Spleen (tissue), 13 donors: ENCODE measurements at places on chromosomes 2 and 18. TPM values are rescaled to one million over a fixed set of nuclear protein-coding genes. Genes with fewer than 3 reads are reported as not detected.

The FEV gene
- total RNA-seq = not detected

- DNase-seq = no peak
These were observed 240.2 kb downstream of the CYP26B1 start for GRCh38 chr2:71907503-71907902.

DNA sequence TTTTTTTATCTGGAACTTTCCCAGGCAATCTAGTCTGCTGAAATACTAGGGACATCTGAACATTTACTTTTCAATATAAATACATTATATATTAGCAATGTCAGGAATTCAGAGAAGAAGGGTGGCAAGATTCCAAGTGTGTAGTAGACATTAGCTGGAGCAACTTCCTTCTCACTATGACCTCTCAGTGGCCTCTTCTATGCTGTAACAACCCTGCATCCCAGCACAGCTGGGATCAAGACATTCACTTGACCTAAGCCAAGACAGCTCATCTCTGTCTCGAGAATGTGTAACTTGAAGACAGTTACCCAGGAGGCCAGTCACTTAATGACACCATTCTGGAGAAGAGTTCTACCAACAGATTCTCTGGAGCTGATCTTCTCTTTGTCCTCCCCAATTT, 61.7 kb upstream of the RALBP1 start:
- DNase-seq = no peak

The ANKRD30BL gene
- total RNA-seq = not detected

The DSC2 gene
- total RNA-seq = 11.8 TPM

GRCh38 chr2:105324732-105325131, 4.8 kb downstream of the TGFBRAP1 start:
- no peak for DNase-seq

- no peak for DNase-seq
These were observed 77.3 kb downstream of the XDH start for GRCh38 chr2:31337197-31337596.

GRCh38 chr2:70214953-70215549, 24.2 kb upstream of the C2orf42 start:
- no peak for DNase-seq

The ACMSD gene
- total RNA-seq = not detected

DNA sequence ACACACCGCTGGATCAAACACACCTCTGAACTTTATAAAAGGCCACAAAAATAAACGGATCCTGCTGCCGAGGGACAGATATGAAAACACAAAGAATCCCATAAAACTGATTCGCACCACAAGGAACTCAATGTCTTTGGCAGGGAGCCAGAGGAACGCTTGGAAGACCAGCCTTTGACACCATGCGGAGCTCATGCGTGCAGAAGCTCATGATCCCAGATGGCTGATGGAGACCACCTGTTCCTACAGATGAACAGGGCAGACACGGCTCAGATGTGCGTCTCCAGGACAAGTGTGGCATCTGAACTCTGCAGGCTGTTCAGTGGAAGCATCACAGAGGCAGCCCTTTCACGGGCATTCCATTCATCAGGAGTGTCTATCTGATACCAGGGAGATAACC, 24.9 kb downstream of the COPS9 start:
- DNase-seq = no peak

- no peak for DNase-seq
These were observed 46.9 kb downstream of the NFATC1 start for GRCh38 chr18:79442508-79443221.

The BMP10 gene
- not detected for total RNA-seq

DNA sequence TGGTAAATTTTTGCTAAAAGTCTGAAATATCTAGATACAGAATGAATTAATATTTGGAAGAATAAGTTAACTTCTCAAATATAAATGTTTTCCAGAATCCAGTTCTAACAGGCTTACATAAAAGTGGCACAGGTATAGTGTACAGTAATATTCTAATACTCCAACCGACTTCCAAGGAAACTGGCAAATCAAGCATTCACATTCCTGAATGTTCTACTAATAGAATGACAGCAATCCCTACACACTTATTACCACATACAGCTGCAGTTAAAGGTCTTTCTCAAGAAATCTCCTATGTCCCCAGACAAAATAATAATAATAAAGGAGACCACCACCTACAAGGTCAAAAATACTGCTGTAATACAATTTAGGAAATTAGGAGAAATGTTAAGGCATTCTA, 31.9 kb downstream of the TMEM131 start:
- no peak for DNase-seq

GRCh38 chr2:159045545-159046454, 77.4 kb downstream of the TANC1 start:
- DNase-seq = no peak

The USP37 gene
- total RNA-seq = 14.8 TPM

The EDAR gene
- 0.14 TPM for total RNA-seq

The AQP4 gene
- total RNA-seq = 1.2 TPM

The HJURP gene
- 7.4 TPM for total RNA-seq

The ATP9B gene
- 54.7 TPM for total RNA-seq

GRCh38 chr18:74351354-74351753, 35.7 kb downstream of the C18orf63 start:
- no peak for DNase-seq

The NFATC1 gene
- total RNA-seq = 64.9 TPM

GRCh38 chr2:168594778-168595177, 138.7 kb downstream of the CERS6 start:
- DNase-seq = no peak

DNA sequence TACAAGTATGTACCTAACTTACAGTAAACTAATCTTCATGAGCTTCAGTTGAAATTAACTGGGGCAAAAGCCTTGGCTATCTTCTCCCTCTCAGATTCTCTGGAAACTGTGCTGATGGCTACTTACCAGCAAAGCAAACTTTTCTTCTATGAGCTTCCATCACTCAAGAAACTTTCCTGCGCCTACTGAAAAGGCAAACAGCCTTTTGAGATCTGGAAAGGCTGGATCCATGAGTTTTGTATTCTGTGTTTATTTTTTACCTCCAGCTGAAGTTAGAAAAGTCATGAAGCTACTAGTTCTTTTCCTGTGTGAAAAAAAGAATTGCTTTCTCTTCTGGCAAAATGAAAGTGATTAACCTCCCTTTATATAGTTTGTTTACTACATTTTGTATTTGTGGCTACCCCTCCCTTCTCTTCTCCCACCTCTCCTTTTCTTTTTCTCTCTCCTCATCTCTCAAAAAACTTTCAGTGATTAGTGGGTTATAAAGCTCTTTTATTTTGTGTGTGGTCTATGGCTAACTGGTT, 49.2 kb upstream of the RNF152 start:
- no peak for DNase-seq

DNA sequence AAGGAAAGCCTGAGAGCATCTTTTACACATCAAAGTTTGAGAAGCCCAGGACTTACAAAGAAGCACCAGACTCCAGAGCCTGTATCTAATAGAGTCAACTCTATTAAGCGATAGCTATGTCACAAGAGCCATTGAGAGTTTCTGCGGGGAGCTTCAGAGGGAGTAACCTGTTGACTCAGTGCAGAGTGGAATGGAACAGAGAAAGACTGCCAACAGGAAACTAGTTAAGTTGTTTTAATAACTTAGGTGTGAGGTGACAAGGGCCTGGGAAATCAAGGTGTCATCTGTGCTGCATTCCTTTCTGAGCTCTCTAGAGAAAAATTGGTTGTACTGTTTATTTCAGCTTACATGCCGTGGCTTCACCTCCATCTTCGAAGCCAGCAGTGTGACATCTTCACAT, 513.8 kb upstream of the POU3F3 start:
- no peak for DNase-seq

The NMUR1 gene
- total RNA-seq = 3.0 TPM

The SNRNP27 gene
- total RNA-seq = 62.9 TPM

The IL1RL2 gene
- not detected for total RNA-seq

The PIEZO2 gene
- total RNA-seq = 9.8 TPM

DNA sequence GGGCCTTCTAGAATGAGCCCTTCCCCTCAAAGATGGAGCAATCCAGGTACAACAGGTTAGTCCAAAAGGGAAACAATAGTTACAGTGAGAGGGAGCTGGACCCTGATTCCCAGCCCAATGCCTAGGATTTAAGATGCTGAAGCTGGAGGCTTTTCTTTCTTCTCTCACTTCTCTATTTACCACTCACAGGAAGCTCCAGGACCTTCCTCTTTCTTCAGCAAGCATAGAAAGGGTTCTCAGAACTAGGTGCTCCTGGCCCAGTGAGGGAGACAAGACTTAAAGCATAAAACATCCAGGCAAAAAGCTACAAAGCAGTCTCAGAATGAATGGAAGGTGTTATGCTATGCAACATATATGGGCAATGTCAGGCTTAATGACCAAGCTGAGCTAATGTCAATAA, 279.0 kb downstream of the SRBD1 start:
- DNase-seq = no peak

DNA sequence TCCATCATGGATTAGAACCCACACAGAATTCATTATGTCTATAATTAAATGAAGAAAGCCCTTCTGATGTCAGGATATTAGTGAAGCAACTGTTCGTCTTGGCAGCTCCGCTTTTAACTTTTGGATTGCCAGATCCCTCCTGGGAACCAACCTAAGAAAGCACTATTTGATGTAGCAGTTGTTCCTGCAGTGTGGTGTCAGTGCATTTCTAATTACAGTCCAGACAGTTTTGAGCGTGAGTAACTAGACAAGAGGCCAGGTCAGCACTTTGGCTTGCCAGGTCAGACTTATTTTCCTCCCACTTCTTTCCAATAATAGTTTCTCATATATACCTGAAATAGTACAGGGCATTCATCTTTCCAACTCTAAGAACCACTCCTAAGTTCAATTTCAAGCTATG, 13.8 kb downstream of the NRXN1 start:
- no peak for DNase-seq

The MEP1B gene
- not detected for total RNA-seq

- DNase-seq = no peak
These were observed 279.2 kb downstream of the PTPRM start for GRCh38 chr18:7846335-7846734.

GRCh38 chr2:196105951-196106350, 37.3 kb upstream of the DNAH7 start:
- DNase-seq = no peak

GRCh38 chr2:229408356-229408755, 137.3 kb upstream of the PID1 start:
- DNase-seq = no peak

- no peak for DNase-seq
These were observed 341.5 kb upstream of the ETAA1 start for GRCh38 chr2:67055387-67056304.

GRCh38 chr2:5164776-5165525, 527.2 kb upstream of the SOX11 start:
- DNase-seq = no peak

The DNAH6 gene
- total RNA-seq = 0.82 TPM

GRCh38 chr2:222358876-222359275, 60.1 kb upstream of the PAX3 start:
- no peak for DNase-seq

The APLF gene
- total RNA-seq = 6.6 TPM

The CCDC85A gene
- 1.9 TPM for total RNA-seq

- no peak for DNase-seq
These were observed 146.5 kb upstream of the MMADHC start for GRCh38 chr2:149733936-149734685.

- DNase-seq = no peak
These were observed 173.5 kb upstream of the CTAGE1 start for GRCh38 chr18:22591222-22591621.

The ERFE gene
- 2.4 TPM for total RNA-seq

- DNase-seq = no peak
These were observed 157.4 kb downstream of the SOX11 start for GRCh38 chr2:5849562-5849961.

The FKBP1B gene
- 5.1 TPM for total RNA-seq

The CROCC2 gene
- 0.39 TPM for total RNA-seq

DNA sequence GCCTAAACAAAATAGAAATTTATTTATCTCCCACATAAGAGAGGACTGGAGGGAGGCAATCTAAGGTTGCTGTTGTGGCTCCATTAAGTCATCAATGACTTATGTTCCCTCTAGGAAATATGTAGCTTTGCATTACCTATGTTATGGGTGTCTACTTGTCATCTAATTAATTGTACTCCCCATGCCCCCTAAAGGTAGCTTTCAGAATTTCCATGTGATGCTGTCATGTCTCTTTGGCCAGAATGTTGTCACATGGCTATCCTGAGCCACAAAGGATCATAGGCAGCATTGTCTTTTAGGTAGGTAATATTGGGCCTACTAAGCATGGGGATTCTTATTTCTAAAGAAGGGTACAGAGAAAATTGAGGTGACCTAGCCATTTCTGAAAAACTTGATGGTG, 935.6 kb upstream of the FANCL start:
- no peak for DNase-seq

The RNF152 gene
- total RNA-seq = 7.1 TPM

The RAB17 gene
- total RNA-seq = not detected

DNA sequence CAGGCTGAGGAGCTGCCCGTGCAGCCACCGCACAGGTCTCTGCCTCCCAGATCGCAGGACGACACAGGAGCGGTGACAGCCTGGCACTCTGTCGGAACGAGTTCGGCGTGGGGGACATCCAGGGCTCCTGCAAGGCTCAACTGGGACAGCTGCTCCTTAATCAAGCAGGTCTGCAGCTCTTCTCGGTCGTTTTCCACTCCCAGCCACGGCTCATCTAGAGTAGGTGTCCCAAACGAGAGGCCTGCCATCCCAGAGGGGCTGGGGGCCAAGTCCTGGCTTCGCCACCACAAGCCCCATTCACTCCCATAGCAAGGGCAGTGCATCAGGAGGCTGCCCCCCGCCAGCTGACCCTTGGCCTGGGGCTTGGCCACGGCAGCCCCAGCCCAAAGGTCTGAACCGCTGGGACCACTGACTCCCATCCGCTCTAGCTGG, 22.5 kb downstream of the PASK start:
- DNase-seq = no peak

The LHCGR gene
- not detected for total RNA-seq
